Hepatic stellate cell (primary cell): ENCODE measurements at places on chromosomes 7 and 10.

GRCh38 chr10:110730345-110731050 lies 86.4 kb downstream of the RBM20 start:
- no peak for DNase-seq

DNA sequence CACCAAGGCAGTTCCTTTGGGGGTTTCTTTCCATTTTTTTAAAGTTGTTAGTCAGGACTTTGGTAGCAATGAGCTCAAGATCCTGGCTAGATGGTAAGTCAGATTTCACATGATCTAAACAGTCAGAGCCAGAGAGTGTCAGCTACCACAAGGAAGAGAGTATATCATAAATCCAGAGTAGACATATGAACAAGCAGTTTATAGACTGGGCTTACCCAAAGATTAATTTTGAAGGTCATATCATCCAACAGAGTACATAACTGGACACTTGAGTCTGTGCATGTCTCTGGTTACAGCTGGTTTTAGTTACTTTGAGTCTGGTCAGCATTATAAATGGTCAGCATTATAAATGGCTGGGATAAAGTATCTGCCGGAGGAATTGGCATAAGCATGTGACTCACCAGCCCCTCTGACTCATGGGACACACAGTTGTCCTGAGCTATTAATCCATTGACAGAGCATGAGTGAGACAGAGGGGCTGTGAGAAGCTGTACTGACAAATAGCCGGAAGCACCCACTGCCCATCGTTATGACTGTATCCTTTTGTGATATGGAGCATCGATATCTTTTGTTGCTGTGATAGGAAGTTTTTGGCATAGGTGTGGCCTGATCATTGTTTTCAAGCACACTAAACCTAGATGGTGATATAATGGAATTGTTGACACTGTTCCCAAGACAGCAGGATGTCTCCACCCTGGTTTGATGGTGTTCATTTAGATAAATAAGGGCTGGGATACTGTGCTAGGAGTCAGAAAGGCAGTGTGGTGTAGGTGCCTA lies 19.3 kb downstream of the PPP1R3C start:
- peak; percentile 70 for DNase-seq

DNA sequence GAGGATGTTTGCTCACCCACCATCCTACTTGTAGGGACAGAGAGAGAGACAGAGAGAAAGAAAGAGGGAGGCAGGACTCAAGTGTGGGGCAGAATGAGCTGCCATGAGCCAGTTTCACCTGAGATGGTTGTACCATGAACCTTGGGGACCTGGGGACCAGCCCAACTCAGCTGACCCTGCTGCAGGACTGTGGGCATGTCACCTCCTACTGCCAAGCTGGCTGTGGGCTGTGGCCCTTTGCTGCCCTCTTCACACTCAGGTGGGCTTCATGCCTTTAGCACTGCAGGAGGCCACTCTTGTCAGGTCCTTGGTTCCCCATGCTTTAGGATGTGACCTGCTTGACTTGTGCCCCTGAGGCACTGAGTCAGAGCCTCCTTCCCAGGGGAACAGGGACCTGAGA lies 108.2 kb upstream of the PCBD1 start:
- DNase-seq: no peak

DNA sequence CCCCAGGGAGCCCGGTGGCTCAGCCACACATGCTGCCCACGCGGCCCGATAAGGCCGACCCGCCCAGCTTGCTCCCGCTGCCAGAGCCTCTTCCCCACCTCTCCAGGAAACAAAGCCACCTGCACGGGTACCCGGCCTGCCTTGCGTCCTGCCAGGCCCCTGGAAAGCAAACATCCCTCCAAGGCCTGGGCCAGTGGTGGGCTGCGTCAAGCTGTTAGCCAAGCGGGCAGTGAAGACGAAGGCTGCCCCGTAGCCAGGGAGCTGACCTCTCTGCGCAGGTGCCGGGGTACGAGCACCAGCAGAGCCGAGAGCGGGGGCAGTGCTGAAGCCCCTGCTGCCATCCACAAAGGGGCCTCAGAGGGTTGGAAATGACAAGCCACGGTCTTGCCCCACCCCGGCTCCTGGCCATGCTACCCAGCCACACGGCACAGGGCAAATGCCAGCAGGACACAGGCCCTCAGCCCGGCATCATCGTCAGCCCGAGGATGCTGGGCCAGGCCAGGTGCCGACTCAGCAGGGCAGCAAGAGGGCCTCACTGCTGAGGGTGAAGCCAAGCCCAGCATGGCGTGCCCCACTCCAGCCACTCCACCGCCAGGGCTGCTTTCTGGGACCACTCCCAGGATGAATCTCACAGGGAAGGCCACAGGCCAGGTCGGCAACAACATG lies 140.0 kb downstream of the PTPRN2 start:
- DNase-seq: no peak

DNA sequence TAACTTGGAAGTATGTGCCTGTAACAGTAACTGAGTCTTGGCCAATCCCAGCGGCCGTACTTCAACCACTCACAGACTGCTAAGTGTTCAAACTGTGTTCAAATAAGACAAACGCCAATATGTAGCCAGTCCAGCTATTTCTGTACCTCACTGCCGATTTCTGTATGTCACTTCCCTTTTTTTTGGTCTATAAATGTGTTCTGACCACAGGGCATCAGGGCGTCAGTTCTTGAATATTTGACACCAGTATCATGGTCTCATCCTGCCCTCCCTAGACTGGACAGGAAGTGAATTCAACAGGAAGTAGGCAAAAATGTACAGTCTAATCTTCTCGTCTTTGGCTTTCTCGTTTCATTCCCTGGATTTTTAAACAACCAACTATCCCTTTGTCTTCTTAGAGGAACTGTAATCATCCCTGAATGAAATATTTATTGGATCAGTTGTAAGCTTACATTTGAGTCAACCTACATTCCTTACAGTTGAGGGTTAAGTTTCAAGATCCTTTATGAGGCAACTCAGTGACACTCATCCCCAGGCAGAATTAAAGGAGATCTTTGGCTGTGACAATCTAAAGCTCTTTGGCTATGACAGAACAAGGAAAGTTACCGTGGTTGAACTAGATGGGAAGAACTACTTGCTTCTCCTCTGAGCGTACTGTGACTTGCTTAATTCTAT lies 232.7 kb downstream of the NSUN6 start:
- peak; percentile 17 for DNase-seq

GRCh38 chr7:44114586-44115310 lies 8.6 kb downstream of the POLD2 start:
- DNase-seq: no peak

GRCh38 chr7:32616625-32617024 lies 121.3 kb downstream of the AVL9 start:
- peak; percentile 16 for DNase-seq

DNA sequence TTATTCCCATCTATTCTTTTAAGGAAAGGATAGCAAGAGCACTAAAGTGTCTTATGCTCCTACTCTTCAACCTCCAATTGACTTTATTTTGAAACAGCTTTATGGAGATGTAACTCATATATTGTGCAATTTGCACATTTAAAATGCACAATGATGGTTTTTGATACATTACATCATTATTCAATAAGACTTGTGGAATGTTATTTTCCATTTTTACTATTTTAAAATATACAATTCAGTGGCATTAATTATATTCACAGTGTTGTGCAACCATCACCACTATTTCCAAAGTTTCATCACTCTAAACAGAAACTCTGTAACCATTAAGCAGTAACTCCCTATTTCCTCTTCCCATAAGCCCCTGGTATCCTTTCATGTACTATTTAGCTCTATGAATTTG lies 489.8 kb downstream of the NEBL start:
- DNase-seq: no peak

GRCh38 chr7:20310963-20311742 lies 19.5 kb upstream of the ITGB8 start:
- DNase-seq: no peak

- no peak for DNase-seq
Measured at GRCh38 chr7:66083677-66084076, 8.1 kb downstream of the ASL start.

GRCh38 chr7:33050535-33051318 lies 11.8 kb downstream of the NT5C3A start:
- DNase-seq: no peak

GRCh38 chr10:11509036-11509435 lies 102.4 kb downstream of the USP6NL start:
- DNase-seq: no peak
